ENCODE measurements at places on chromosomes 12 and 14.

- DNase-seq, result peak; percentile 100
Observed at GRCh38 chr14:90383126-90383730, 13.6 kb upstream of the CALM1 start.

- no peak for DNase-seq
Observed at GRCh38 chr14:63901434-63902085, 48.8 kb downstream of the SYNE2 start.

DNA sequence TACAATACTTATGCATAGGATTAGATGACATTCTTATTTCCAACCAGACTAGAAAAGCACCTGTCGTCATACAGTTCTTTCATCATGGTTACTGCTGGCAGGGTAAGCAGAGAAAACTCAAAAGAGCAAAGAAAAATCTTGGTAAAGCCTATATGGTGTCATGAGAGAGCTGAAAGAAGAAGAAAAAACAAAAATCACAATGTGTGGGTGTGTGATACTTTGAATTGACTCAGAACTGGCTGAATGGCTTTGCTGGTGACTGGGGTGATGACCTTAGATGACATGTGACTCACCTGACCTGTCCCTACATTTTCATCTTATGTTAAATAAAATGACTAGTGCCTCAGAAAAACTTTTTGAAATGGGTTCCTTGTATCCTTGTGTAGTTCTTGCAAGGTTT, 278.1 kb upstream of the LMO3 start:
- no peak for DNase-seq

DNA sequence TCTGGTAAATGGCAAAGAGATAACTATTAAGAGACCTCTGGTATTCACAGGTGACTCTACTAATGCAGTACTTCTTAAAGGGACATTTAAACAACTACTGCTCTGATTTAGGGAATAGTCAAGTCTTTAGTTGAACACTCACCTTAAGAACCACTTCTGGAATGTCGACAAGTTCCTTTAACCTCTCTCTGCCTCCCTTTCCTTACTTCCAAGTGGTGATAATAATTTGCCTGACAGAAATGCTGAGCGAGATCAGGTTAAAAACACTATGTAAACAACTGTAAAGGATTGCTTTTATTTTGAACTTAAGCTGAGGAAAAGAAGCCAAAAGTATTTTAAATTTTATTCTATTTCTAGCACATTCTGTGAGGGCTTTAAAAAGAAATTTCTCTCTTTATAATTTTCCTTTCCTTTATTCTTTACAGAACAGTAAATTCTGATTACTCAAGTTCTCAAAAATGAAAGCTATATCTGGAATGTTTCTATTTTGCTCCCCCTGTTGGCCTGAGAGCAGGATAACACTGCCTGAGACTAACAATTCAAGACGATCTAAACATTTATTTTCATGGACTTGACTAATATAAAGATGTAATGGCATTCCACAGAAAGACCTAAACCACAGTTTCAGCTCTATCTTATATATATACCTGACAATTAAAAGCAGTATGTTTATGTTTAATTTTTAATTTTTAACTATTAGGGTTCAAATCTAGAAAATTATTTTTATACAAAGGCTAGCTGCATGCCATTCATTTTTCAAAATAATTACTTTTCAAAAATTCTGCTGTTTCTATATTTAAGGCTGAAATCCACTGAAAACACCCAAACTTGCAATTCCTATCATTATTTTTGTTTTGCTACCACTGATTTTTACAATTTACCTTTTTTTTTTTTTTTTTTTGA, 29.2 kb downstream of the ZCCHC8 start:
- no peak for DNase-seq

DNA sequence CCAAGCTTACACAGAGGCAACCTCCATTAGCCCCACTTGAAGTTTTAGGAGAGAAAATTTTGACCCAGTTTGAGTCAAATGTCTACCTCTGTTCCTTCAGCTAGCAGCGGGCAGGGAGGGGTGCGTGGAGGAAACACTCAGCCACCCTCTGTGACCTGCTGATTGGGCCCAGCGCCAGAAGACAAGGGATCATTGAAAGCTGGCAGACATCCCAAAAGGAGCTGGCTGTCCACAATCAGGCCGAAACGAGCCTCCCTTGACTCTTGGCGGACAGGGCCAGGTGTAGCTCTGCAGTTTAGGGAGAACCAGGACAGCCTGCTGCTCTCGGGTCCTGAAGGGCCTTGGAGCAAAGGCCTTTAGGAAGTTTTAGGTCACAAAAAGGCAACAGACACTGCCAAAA, 41.3 kb downstream of the CD9 start:
- peak; percentile 69 for DNase-seq
